Left ventricle myocardium inferior (tissue), 1 donor: ENCODE measurements at places on chromosomes 13 and 19. TPM values are rescaled to one million over a fixed set of nuclear protein-coding genes. Genes with fewer than 3 reads are reported as not detected.

The OR7C1 gene
- total RNA-seq: not detected

The NCR1 gene
- 0.30 TPM for total RNA-seq

The ZNF544 gene
- total RNA-seq: 24.0 TPM

The SPACA4 gene
- total RNA-seq: not detected

The HCN2 gene
- total RNA-seq: 21.9 TPM

The A1BG gene
- total RNA-seq: 3.7 TPM

The HS6ST3 gene
- total RNA-seq: 2.0 TPM

The ZNF600 gene
- 2.9 TPM for total RNA-seq

The IL11 gene
- not detected for total RNA-seq

The KPNA3 gene
- total RNA-seq: 60.0 TPM

DNA sequence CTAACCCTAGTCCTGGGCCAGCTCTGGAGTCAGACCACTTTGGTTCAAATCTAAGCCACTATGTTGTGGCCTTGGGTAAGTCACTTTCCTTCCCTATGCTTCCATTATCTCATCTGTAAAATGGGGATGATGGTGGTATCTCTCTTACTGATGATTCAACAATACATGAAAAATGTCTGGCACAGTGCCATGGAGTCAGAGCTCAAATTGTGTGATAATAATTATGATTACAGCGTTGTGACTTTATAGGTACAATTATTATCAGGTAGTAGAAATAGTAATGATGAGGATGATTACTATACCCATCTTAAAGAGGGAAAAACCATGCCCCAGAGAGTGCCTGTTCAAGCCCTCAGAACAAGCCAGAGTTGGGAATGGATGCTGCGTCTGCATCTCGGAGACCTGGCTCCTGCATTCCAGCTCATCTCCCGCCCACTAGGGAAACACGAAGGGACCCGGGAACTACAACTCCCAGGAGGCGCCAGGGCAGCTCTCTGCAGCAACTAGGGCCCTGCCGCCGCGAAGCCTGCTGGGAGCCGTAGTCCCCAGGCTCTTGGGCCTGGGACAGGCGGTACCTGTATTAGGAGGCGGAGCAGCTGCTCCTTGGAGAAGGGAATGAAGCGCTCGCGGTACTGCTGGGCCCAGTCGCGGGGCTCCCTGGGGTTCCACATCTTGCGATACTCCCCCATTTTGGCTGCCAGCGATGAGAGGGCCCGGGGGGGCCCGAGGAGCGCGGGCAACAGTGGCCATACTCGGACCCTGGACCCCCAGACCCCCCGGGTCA is 832 bp downstream of the TMEM143 start:
- DNase-seq: peak; percentile 97

GRCh38 chr13:112260108-112261055 is 115.8 kb upstream of the SPACA7 start:
- no peak for DNase-seq

- DNase-seq: no peak
Observed at GRCh38 chr19:29309637-29310036, 96.7 kb upstream of the UQCRFS1 start.

GRCh38 chr13:108987517-108987916 is 358.1 kb downstream of the MYO16 start:
- no peak for DNase-seq

DNA sequence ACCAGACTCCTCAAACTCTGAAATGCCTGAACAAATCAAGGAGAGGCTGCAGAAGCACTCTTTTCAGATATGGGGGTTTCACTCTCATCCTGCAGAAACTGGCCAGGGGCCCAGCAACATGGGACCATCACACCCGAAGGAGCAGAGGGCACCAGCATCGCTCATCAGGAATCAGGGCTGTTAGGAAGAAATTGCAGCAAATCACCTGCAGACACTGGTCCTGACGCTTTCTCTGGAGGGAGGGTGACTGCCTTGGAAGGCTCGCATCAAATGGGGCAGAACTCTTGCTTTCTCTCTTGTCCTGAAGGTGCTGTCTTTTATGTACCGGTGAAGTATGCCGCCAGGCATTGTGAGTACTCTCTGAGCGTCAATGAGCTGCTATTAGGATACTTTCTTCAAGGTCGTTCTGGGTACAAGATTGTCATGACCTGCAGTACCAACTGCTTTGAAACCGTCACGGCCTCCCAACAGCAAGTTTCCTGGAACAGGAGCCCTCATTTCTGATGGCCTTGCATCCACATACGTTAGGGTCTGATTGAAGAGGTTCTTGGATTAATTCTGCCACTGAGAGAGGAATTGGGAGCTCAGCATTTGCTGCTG is 155.7 kb upstream of the SOX1 start:
- no peak for DNase-seq

DNA sequence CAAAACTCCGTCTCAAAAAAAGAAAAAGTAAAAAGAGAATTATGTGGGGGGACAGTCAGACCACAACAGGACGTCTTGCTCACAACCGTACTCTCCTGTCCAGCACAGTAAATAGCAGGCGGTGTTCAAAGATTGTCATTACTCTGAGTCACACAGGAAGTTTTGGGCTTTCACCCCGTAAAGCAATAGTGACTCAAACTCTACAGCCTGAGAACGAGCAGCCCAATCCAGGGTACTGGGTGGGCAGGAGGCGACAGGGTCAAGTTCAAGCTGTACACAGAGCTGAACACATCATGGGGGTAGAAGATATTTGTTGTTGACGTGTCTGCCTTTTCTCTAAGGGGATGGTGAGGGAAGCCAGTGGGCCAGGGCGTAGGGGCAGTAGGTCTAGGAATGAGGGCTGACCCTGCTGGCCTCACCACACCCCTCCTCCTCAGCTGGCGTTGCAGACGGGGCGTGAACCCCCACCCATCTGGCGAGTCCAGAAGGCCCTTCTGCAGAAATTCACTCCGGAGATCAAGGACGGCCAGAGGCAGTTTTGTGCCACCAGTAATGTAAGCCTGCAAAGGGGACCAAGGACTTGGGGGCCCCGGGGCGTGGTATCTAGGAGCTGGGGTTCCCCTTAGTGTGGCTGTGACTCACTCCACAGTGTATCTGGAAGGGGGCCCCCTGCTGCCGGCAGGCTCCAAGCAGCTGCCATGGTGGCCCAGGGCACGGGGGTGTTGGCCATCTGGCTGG is 23.3 kb downstream of the PRR12 start:
- no peak for DNase-seq

GRCh38 chr13:103898481-103898880 is 832.3 kb upstream of the SLC10A2 start:
- DNase-seq: no peak

DNA sequence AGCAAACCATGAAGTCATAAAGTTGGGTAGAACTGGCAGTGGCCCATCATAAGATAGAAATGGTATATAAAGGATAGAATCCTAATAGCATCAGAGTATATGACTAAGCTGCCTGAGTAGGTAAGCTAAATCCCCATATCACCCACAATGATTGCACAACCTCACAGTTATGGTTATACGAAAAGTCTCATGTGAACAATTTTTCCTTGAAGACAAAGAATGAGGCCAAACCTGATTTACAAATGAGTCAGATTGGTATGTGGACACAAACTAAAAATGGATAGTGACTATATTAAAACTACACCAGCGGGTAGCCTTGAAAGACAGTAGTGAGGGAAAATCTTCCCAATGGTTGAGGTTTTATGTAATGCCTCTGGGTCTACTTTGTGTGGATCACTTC is 40.9 kb upstream of the UFM1 start:
- no peak for DNase-seq

GRCh38 chr19:10756791-10757190 is 38.9 kb downstream of the DNM2 start:
- no peak for DNase-seq

- no peak for DNase-seq
Observed at GRCh38 chr13:53405616-53406015, 377.0 kb downstream of the OLFM4 start.

- no peak for DNase-seq
Observed at GRCh38 chr13:35930665-35931631, 200.2 kb downstream of the DCLK1 start.

DNA sequence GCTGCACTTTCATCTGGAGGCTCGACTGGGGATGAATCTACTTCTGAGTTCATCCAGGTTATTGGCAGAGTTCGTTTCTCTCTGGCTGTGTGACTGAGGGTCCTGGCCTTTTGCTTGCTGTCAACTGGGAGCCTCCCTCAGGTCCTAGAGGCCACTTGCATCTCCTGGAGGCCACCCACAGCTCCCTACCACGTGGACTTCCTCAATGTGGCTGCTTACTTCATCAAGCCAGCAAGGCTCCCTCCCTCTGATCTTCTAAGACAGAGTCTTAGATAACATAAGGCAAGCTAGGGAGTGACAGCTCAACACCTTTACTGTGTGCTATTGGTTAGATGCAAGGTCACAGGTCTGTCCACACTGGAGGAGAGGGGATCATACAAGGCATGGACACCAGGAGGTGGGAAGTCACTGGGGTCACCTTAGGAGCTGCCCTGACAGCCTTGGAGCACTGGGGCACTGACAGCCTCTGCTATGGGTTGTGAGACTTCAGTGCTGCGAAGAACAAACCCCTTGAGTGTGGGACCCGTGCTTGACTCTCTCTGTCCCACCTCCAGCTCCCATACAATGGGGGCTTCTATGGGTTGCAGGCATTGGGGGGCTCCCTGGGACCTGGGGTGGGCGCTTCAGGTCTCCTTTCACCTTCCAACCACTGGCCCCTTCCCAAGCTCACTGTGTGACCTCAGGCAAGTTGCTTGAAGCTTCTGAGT is 5.3 kb downstream of the FAM187B start:
- DNase-seq: no peak

DNA sequence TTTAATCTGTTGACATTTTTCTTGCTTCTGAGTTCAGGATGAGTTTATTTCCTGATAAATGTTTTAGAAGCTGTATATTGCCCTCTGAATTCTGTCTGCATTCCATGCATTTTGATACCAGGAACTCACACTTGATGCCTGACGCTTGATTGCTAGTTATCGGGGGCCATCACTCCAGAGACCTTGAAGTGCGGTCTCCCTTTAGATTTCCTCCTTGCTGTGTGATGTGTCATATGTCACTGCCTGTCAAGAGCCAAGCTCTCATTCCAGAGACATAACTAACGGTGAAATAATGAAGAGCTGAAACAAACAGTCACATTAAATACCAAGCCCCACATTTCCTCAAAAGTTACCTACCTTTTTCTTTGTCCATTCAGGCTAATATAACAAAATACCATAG is 155.5 kb downstream of the TNFSF13B start:
- no peak for DNase-seq

DNA sequence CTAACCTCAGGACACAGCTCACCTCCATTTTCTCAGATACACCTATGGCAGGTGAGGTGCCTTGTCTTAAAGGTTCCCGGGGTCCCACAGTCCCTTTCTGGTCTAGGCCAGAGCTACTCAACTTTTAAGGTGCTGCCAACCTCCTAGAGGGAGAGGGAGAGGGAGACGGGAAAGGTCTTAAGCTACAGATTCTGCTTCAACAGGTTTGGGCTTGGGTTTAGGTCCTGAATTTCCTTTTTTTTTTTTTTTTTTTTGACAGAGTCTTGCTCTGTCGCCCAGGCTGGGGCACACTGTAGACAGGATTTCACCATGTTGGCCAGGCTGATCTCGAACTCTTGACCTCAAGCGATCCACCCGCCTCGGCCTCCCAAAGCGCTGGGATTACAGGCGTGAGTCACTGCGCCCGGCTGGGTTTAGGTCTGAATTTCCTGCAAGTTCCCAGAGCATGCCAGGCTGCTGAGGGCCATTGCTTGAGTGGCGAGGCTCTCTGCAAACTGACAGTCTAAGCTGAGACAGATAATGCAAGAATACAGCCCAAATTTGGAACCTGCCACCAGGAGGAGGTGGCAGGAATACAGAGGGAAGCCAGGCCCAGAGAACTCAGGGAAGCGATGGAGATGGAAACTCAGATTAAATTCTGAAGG is 7.8 kb upstream of the SYCN start:
- no peak for DNase-seq

DNA sequence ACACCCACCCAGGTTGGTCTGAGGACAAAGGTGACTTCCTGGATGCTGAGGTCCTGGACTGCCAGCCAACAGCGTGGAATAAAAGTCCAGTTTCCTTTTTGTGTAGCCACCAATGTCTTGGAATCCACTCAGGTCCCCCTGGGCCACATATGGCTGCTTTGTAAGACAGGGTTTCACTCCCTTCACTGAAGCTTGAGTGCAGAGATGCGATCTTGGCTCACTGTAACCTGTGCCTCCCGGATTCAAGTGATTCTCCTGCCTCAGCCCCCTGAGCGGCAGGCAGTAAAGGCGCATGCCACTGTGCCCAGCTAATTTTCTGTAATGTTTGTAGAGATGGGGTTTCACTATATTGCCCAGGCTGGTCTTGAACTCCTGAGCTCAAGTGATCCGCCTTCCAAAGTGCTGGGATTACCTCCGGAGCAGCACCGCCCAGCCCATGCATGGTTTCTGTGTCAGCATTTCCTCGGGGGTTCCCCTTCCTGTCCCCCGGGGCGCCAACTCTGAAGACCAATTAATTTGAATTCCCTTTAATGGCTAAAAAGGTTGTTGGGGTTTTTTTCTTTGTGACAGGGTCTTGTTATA is 17.5 kb downstream of the KANK2 start:
- no peak for DNase-seq

DNA sequence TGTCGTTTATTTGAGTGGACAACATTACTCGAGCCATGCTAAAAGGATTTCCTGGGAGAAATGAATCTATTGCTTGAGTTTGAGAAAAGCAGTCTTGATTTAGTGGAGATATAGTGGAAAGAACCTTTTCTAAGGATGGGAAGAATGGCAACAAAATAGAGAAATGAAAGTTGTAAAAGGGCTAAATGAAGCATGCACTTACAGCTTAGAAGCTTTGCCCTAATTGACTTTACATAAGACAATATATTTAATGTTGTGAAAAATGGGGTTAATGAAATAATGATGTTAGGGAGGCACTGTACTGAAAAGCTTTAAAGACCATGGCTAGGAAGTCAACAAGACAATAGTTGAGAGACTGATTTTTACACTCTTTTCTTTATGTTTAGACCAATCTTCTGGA is 35.4 kb downstream of the SLC10A2 start:
- no peak for DNase-seq

GRCh38 chr13:99469041-99469440 is 32.2 kb upstream of the TM9SF2 start:
- DNase-seq: no peak

- no peak for DNase-seq
Observed at GRCh38 chr13:49649244-49649962, 21.1 kb downstream of the ARL11 start.

DNA sequence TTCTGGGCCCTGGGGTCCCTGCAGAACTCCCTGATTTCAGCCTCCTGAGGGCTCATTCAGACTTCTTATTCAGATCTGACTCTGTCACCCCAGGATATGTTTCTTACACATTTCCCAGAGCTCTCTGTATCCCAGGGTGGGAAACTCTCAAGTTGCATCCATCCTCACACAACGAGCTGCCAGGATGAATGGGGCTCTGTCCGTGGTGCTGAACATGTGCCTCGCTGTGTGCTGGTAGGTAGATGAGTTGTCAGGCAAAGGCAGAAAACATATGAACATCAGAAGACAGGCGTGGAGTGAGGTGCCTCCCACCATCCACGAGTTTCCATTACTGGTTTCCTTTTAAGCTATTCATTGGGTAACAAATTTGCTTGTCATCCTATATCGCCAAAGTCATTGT is 11.4 kb upstream of the IGFL1 start:
- DNase-seq: no peak

GRCh38 chr13:77779552-77780272 is 82.2 kb downstream of the SLAIN1 start:
- DNase-seq: no peak
